ENCODE measurements at places on chromosomes 11 and 22. TPM values are rescaled to one million over a fixed set of nuclear protein-coding genes. Genes with fewer than 3 reads are reported as not detected.

Gene CBY1
- total RNA-seq, result 34.9 TPM

Gene FOLR1
- total RNA-seq, result not detected

Gene RBFOX2
- total RNA-seq, result 380 TPM

Gene MS4A1
- not detected for total RNA-seq

Gene KRTAP5-11
- not detected for total RNA-seq

Gene DEPDC7
- total RNA-seq, result 28.7 TPM

Gene C11orf97
- not detected for total RNA-seq

Gene PYGM
- 5.5 TPM for total RNA-seq

Gene POLDIP3
- total RNA-seq, result 52.8 TPM

Gene APOBEC3B
- not detected for total RNA-seq

Gene ZNF280A
- not detected for total RNA-seq

Gene CHST1
- total RNA-seq, result 59.2 TPM

Gene WNT11
- total RNA-seq, result 0.37 TPM

Gene MYO18B
- 0.25 TPM for total RNA-seq

Gene SCGB1D2
- not detected for total RNA-seq

Gene LSP1
- total RNA-seq, result 2.5 TPM

Gene ENTHD1
- not detected for total RNA-seq

Gene TRIM48
- not detected for total RNA-seq

Gene DYNC2H1
- 9.7 TPM for total RNA-seq

Gene MS4A6E
- not detected for total RNA-seq

Gene CTTN
- total RNA-seq, result 296 TPM

Gene NXPE4
- total RNA-seq, result not detected

Gene RASL10A
- 1.3 TPM for total RNA-seq

Gene SPDYC
- not detected for total RNA-seq

Gene OR6A2
- 0.56 TPM for total RNA-seq

Gene OR51Q1
- not detected for total RNA-seq

Gene HBG1
- total RNA-seq, result not detected

Gene NCAM1
- total RNA-seq, result 819 TPM

Gene MDK
- 846 TPM for total RNA-seq

Gene MMP27
- total RNA-seq, result not detected

Gene MIAT
- 1,100 TPM for total RNA-seq

Gene TMEM126A
- 19.9 TPM for total RNA-seq

Gene MRGPRE
- 1.0 TPM for total RNA-seq

Gene NAALADL1
- total RNA-seq, result 1.6 TPM

Gene CLMP
- 24.2 TPM for total RNA-seq

Gene PHF21B
- total RNA-seq, result 113 TPM

Gene RTN4RL2
- total RNA-seq, result 119 TPM

Gene NRGN
- total RNA-seq, result 28.9 TPM

Gene SCN3B
- 118 TPM for total RNA-seq

Gene SLC35C1
- 20.9 TPM for total RNA-seq

Gene TPBGL
- 2.3 TPM for total RNA-seq

Gene MMP3
- total RNA-seq, result not detected

Gene OR10D3
- 0.29 TPM for total RNA-seq

Gene MPEG1
- not detected for total RNA-seq

Gene SCGB1A1
- not detected for total RNA-seq

Gene RBMXL2
- total RNA-seq, result not detected
